ENCODE measurements at places on chromosomes 4 and X.
A peak's percentile ranks its signal among the peaks of the same experiment; 100 is the strongest.

DNA sequence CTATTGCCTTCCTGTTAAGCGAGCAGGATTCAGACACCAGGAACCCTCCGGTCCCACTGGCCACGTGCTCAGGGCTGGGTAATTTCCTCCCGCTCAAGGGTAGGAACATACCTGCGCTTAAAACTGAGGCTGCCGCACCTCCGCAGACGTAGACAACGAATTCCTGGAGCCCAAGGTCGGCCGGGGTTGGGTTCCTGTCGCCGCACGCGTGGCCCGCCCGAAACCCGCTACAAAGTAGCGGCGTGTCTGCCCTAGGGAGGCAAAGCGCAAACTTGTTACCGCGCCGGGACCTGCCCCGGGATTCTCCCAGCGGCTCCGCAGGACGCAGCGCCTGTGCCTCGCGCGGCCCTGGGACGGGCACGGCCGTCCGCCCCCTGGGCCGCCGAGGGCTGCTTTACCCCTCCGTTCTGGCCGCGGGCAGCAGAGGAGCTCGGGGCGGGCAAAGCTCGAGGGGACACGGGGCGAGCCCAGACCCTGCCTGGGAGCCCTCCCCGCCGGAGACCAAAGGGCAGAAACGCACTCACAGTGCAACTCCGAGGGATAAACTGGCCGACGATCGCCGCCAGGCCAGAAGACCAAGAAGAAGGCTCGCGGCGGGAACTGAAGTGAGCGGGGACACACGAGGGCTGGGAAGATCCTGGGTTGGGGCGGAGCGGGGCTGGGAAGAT, at the start of gene ERVMER34-1:
Gene ERVMER34-1 (minus strand): TSS at position 607 of the 668 bp plus-strand sequence. CDS start 5,905 bp downstream, outside the sequence.
- no peak for DNase-seq

DNA sequence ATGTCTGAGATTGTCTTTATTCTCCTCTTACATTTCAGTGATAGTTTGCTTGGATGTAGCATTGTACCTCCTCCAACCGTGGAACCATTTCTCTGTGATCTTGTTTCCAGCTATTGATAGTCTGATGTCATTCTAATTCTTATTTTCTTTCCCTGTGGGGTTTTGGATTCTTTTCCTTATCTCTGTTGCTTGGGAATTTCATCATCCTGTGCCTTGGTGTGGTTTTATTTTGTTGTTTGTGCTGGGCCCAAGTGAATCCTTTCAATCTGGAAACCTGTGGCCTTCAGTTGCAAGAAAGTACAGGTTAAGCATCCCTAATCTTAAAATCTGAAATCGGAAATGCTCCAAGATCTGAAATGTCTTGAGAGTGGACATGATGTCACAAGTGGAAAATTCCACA, 22.0 kb downstream of the MSX1 start:
- no peak for DNase-seq

GRCh38 chr4:95742179-95742578, 97.7 kb upstream of the PDHA2 start:
- DNase-seq = no peak

DNA sequence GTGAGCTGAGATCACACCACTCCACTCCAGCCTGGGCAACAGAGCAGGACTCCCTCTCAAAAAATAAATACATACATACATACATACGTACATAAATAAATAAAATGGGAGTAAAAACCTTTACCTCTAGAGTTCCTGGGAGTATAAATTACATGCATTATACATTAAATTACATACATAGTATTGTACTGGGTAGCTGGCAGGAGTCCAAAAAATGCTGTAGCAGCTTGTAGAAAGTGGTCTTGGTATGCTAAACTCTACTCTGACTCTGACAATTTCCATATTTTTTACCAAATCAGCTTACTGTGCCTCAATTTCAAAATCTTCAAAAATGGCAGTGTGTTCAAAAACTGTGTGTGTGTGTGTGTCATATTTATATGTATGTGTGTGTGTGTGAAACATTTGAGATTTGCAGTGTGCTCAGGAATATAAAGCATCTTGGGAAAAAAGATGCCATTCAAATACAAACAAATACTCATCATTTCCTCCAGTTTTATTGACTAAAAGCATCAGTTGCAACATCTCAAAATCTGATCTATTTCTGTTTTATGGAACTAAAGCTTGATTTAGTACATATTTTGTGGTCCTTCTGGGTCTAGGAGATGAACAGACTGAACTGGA, 171.7 kb downstream of the SHROOM3 start:
- DNase-seq = no peak

GRCh38 chrX:1477801-1478458, 25.2 kb upstream of the ASMTL start:
- peak; percentile 77 for DNase-seq

DNA sequence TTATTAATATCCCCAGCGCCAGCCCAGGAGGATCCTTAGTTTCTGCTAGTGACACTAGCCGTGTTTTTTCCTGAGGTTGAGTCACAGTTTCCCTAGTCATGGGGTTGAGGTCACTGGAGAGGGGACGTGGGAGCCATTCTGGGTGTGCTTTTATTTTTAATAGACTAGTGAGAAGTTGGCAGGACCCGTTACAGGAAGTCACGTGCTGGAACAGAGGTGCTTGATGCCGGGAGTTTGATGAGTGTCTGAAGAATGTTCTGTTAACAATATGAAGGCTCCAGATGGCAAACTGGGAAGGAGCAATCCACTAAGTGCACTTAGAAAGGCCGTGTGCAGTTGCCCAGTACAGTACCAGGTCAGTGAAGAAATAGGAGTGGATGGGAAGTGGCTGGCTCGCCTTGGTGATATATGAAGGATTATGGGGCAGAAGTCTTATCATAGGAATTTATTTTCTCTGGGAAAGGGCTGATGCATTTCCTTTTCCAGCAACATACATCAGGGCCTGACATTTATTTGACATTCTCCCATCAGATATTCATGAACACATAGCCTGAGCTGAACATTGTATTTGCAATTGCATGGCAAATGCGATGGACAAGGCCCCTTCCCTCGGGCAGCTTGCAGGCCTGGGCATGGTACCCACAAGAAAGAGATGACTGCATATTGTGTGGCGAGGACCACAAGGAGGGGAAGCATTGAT, 291.8 kb downstream of the FBXW7 start:
- DNase-seq = no peak

DNA sequence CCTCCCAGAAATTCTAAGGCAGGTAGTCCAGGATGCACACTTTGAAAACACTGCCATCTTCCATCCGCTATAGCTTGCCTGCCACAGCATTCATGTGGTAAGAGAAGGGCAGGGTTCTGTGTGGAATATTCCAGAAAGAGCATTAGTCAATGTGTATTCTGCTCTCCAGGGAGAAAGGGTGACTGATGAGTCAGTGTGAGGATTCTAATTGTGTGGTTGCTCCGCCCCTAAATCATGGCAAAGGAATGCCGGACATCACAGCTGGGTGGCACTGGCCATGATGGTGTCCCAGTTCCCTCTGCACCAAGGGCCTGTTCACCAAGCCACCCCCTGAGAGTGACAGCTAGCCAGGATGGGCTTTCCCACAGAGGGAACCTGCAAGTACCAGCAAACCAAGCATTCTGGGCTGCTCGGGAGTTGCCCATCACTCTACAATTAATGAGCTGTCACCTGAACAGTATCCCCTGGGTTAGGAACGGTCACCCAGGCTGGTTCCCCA, 9.5 kb downstream of the IDS start:
- peak; percentile 72 for DNase-seq

DNA sequence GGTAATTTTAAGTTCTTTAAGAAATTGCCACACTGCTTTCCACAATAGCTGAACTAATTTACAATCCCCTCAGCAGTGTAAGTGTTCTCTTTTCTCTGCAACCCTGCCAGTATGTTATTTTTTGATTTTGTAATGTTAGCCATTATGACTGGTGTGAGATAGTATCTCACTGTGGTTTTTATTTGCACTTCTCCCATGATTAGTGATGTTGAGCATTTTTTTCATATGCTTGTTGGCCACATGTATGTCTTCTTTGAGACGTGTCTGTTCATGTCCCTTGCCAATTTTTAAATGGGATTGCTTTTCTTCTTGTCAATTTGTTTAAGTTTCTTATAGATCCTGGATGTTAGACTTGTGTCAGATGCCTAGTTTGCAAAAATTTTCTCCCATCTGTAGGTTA, 86.1 kb downstream of the BMP3 start:
- DNase-seq = no peak

- no peak for DNase-seq
Observed at GRCh38 chrX:130857207-130857606, 45.8 kb downstream of the ENOX2 start.

DNA sequence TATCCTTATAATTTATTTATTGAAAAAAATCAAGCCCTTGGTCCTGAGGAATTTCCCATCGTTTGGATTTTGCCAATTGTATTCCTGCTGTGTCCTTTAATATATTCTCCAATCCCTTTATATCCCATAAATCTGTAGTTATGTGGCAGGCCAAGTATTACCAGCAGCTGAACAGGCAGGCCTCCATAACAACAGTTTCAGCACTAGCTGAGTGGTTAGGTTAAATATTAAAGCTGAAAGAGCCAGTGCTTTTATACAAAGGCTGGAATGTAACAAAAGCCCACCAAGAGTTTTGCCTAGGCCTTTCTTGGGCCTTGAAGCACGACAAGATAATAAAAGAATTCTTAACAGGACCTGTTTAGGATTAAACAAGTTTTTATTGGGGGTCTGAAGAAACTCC, 366.6 kb upstream of the GALNT7 start:
- no peak for DNase-seq
